ENCODE measurements at places on chromosomes 3 and 15.

- DNase-seq: no peak
Observed at GRCh38 chr3:32172420-32172819, 66.0 kb downstream of the GPD1L start.

- DNase-seq: no peak
Observed at GRCh38 chr15:93290618-93290946, 201.6 kb upstream of the RGMA start.

DNA sequence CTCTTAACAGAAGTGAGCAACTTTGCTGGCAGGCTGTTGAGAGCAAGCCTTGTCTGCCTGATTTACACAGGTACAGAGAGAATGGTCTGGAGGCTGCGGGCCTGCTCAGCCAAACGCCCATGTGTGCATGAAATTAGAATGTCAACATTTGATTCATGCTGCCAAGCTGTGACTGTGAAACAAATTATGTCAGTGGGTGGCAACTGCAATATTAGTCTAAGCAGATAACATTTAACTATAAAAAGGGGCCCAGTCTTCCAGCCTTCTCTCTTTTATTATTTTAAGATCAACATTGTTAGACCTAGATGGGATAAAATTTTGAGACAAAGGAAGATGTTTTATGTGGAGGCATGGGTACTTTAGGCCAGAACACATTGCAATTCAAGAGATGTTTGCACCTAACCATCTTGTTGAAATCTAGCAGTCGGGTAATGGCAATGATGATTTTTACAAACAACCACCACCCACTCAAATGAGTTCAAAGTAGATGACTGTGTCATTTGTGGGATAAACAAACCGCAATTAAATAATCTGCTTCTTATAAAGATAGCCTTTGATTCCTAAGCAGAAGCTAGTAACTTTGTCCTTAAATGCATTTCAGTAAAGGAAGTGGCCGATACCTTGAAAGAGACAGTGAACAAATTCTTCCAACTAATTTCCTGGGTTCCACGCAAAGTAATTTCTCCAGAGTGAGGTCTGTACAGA is 70.2 kb downstream of the FOXB1 start:
- no peak for DNase-seq

GRCh38 chr3:196149831-196150301 is 61.3 kb downstream of the ZDHHC19 start:
- no peak for DNase-seq

GRCh38 chr3:100136921-100137320 is 22.6 kb upstream of the FILIP1L start:
- no peak for DNase-seq

DNA sequence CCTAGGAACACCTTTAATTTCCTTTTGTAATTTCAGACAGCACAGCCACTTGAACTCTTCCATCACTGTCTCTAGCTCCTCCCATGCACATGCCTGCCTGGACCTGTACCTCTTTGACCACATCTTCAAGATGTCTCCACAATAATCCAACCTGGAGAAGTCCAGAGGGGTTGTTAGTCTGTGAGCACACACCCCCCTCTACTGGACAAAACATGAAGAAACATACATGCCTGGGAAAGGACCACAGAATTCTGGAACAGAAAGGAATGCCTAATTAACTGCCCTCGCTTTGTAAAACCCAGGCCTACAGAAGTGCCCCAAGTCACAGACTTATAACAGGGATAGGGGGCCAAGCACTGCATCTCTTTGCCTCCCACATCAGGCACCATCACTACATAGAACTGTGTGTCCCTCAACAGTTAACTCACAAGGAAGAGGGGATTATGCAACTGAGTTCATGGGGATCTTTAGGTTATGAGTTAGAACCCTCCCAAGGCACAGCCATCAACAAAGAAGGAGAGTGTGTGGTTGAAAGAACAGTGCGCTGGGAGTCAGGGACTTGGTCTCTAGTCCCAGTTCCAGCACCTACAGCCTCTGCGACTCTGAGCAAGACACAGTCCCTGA is 61.7 kb downstream of the FMN1 start:
- no peak for DNase-seq

- no peak for DNase-seq
Observed at GRCh38 chr3:162641907-162642306, 1145.3 kb downstream of the OTOL1 start.
